ENCODE measurements at places on chromosomes 3 and 15.

DNA sequence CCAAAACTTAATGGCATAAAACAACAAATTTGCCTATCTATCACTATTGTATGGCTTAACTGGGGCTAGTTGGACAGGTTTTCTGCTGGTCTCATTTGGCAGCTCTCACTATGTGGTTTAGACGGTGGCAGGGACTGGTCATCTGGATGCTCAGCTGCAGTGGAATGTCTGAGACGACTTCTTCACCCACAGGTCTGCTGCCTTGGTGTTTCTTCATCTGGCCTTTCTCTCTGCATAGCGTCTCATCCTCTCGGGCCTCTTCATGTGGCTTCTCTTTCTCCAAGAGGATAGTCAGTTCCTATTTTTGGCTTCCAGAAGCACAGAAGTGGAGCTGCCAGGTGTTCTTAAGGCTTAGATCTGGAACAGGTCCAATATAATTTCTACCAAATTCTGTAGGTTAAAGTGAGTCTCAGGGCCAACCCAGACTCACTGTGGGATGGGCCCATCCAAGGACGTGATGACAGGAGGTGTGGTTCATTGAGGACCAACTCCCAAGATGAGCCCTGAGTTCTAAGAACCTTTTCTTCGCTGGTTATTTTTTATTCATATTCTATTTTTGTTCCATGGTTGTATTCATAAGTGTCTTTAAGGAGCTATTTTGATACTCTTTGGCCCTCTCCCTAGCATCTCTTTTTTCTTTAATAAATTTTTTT, 18.6 kb downstream of the UBE2Q2 start:
- no peak for DNase-seq

DNA sequence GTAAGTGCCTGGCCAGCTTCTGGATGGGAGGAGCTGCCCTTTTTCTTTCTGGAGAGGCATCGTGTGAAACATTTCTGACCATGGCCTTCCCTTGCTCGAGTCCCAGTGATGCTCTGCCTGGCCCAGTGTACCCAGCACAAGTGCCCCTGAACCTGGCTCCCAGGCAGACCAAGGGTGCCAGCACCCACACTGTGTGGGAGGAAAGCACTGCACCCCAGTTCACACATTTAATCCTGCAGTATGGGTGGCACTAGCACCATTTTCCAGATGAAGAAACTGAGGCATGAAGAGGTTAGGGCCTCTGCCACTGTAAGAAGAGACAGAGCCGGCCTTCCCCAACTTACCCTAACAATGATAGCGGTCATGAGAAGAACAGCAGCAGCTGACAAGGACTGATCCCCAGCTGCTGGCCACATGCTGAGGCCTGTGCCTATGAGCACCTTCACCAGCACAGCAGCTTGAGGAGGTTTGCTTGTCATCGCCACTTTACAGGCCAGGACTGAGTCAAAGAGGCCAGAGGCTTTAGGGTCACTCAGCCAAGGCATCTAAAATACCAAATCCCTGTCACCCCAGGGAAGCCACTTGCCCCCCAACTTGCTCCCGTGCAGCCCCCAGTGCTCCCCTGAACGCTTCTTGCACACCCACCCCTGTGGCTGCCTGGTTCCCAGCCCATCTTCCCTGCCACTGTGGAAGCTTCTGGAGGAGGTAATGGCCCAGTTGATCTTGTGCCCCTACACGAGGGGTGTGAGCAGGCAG, 15.0 kb downstream of the PRR23E start:
- DNase-seq, result no peak

DNA sequence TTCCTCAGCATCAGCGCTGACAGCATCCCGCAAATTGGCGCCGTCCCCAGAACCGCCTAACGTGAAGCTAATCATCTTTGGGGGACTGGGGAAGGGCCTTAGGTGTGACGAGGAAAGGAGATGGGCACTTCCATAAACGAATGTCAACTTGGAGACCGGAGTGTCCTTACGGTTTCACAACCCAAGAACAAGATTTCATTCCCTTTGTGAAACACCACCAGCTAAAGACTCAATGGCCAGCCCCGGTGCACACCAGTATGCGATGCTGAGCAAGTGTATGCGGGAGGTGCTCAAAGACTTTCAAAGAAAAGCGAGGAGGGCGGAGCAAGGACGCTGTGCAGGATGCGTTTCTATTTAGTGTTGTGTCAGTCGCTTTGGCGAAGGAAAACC, 759 bp upstream of the TTBK2 start:
- DNase-seq, result peak; percentile 30

GRCh38 chr3:31765871-31766270, 215.2 kb downstream of the OSBPL10 start:
- DNase-seq, result no peak

- no peak for DNase-seq
Observed at GRCh38 chr3:143567823-143568222, 280.4 kb downstream of the SLC9A9 start.

GRCh38 chr3:69932501-69932900, 67.0 kb upstream of the SAMMSON start:
- DNase-seq, result no peak

DNA sequence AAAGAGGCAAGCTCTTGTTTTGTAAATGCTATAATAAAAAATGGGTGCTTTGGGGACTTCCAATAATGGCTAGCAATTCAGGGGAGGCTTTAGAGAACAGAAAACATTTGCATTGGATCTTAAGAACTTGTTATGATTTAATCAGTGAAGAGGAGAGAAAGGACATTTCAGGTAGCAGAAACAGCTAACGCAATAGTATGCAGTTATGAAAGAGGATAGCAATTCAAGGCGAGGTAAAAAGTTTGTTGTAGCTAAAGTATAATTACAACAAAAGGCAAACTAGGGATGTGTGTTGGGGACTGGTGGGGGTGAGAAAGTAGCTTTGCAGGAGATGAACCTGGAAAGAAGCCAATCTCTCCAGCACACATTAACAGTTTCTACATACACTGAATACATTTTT, 558.7 kb upstream of the SEMA6D start:
- no peak for DNase-seq

DNA sequence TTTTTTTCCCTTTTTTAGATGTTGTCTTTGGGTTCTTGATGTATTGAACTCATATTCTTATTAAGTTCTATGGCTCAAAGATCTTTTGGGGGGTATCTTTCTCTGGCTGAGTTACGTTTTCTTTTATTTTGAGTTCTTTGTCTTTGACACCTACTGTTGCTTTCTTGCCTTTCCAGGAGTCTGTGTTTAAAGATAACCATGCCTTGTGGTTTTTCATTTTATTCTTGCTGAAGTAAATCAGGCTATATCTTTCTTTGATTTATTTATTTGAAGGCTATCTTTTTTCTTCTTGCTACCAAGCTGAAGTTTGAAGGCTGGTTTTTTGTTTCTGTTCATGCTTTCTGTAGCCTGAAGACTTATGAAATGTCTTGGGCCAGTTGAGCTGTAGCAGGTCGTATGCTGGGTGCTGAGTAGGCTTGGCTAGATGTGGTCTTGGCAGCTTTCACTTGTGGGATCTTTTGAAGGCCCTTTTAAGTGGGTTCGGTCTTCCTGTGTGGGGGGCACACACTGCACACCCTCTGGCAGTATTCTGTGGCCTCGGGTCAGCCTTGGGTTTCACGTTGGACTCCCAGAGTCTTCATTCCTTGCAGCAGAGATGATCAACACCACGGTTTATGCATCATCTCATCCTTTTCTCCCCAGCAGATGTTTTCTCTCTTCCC, 17.5 kb downstream of the SLCO3A1 start:
- DNase-seq, result no peak

GRCh38 chr3:57160765-57161538, 4.2 kb downstream of the IL17RD start:
- DNase-seq, result no peak

DNA sequence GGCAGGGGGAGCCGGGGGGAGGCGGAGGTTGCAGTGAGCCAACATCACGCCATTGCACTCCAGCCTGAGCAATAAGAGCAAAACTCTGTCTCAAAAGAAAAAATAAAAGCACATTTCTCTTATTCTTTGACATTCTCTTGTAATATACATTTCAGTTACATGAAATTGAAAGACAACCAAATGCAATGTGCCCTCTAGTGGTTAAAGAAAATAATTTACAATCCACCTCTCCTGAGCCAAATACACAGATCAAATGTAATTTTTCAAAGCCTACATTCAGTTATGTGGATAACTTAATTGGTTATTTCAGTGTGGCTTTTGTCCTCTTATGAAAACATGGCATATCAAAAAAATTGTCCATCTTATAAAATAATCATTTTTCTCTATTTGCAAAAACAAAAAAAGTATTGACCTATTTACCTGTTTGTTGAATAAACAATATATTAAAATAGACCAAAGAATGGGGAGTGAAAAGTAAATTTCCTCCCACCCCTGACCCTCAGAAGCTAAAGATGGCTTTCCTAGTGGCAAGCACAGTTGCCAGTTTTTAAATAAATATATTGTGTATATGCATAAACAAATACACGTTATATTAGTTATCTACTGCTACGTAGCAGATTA, 14.2 kb upstream of the U2SURP start:
- DNase-seq, result no peak

- no peak for DNase-seq
Observed at GRCh38 chr3:197302696-197303341, 4.4 kb upstream of the DLG1 start.

DNA sequence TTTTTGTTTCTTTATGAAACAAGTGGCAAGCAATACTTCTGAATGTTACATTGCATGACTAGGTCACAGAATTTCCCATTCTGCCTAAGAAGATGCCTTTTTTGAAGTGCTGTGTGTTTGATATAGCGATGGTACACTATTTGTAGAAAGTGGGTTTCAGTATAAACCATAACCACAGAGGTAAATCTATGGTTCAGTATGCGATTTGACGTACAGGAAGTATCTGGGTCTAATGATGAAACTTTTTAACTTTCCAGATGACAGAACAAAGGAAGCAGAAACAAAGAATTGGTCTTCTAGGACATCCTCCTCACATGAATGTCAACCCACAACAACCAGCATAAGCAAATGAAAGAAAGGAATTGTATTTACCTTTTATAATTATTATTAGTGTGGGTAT, 133.4 kb upstream of the BHLHE40 start:
- no peak for DNase-seq

DNA sequence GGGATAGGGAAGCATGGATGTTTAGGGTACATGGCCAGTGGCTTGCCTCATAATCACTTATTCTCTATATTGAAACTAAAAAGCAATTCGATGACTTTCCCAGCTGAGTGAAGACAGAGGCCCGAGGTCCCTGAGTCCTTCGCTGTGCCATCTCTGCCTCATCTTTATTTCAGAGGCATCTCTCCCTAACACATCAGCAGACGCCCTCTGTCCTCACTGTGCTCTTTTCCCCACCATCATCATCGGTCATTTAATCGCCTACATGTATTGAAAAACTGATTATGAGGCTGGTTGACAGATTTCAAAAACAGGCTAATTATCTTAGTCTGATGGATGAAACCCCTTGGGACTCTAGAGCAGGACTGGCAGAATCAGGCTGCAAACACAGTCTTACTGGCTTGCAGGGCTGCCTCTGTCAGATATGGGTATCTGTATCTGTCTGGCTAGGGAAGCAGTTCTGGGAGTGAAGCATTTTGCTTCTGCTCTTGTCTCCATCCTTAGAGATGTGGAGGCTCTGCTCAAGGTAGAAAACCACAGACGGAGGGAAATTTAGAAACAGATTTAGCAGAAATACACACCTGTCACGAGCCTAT, 291.0 kb upstream of the CHRM5 start:
- no peak for DNase-seq

DNA sequence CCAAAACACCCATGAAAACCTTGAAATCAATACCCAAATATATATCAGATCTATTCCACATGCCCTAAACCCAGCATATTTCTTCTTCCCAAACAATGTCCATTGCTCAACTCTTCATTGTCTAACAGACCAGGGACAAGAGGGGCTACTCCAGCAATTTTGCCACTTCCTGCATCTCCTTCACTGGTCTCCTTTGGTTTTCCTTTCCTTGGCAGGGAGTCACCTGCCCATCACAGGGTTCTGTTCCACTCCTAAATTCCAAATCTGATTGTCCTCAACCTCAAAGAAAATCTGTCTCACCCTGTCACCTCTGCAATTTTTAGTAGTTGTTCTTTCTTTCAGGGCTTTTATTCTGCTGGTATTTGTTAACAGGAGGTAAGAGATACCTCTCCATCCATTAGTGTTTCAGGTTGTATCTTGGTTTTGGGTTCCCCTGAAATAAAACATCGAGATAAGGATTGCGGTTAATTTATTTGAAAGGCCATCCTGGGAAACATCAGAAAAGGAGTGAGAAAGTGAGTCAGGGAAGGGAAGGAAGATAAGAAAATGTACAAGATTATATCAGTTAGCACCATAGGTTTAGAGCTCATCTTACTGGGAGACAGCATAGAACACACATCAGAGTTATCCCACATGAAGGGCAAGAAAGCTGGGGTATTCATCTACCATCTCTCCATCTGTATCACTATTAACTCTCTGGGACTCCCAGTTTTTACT, 13.6 kb downstream of the ZBED2 start:
- DNase-seq, result no peak

- no peak for DNase-seq
Observed at GRCh38 chr3:13308380-13308801, 111.7 kb downstream of the NUP210 start.

DNA sequence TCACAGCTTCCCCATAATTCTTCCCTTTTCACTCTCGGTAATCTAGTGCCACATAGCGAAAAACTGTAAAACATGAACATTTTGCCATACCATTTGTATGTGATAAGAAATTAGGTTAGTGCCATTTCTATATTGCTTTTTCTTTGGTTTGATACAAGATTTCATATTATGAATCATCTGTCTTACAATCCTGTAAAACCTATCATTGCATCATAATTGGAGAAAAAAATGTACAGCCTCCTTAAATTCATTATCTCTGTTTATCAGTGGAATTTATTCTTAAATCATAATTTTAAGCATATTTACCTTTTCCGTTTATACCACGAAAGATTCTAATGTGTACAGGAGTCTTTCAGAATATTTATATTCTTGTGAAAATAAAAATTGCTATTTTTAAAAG, 23.8 kb downstream of the SEC62 start:
- DNase-seq, result no peak

GRCh38 chr3:109656225-109656624, 318.9 kb upstream of the DPPA4 start:
- no peak for DNase-seq

DNA sequence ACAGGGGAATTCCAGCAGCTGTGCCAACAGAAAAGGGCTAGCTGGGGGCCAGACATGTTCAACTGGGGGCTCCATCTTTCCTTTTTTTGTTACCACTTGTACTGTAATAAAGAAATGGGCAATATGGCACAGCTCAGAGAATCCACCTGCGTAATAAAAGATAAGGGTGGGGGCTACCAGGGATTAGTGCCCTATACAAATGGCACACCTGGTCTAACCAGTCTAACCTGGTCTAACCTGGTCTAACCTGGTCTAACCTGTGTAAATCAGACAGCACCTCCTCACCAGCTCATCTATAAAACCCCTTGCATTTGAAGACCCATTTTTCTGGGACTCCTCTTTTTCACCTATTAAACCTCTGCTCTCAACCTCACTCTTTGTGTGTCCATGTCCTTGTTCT, 26.2 kb upstream of the CLDN16 start:
- no peak for DNase-seq

Measured in effector CD4-positive, alpha-beta T cell (primary cell).